ENCODE measurements at places on chromosomes 12 and 14. TPM values are rescaled to one million over a fixed set of nuclear protein-coding genes. Genes with fewer than 3 reads are reported as not detected.
A peak's percentile ranks its signal among the peaks of the same experiment; 100 is the strongest.

DNA sequence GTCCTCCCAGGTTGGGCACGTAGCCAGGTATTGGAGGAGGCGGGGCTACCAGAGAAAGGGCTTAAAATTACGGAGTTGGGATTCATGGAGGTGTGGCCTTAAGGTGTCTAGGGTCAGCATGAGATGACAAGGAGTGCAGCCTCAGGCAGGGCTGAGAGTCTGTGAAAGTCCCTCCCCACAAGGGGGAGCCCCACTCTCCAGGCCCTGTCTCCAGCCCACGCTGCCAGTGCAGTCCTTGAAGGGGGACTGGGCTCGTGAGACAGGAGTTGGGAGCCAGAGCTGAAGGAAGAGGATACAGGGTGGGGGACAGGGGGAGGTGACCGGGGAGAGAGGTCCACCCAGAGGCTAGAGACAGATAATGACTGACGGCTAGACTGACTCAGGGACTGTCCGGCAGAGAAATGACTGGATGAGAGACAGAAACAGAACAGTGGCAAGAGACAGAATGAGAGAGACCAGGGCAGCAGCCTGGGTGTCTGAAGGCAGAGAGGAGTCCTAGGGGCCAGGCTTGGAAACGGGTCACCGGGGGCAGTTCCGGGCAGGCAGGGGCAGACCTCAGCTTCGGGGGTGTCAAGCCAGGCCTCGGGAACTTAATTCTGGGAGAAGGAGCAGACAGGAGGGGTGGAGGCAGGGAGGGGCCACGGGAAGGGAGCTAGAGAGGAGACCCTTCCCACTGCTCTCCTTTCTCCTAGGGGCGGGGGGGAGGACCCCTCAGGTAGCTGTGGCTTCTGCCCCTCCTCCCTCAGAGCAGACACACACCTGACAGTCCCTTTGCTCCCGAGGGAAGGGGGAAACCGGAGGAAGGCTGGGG is 970 bp downstream of the CDH24 start:
- peaks cover 22% of the 10 kb centered on the region for H3K4me1 ChIP-seq
- H3K27me3 ChIP-seq: no peaks in the 10 kb centered on the region
- peak overlapping the region; percentile 51 for H3K4me3 ChIP-seq
- no peak overlapping the region for H3K27ac ChIP-seq
- DNase-seq: peak; percentile 68
- H3K36me3 ChIP-seq: peaks cover 26% of the 10 kb centered on the region

Gene PPP1R1A
- not detected for total RNA-seq

DNA sequence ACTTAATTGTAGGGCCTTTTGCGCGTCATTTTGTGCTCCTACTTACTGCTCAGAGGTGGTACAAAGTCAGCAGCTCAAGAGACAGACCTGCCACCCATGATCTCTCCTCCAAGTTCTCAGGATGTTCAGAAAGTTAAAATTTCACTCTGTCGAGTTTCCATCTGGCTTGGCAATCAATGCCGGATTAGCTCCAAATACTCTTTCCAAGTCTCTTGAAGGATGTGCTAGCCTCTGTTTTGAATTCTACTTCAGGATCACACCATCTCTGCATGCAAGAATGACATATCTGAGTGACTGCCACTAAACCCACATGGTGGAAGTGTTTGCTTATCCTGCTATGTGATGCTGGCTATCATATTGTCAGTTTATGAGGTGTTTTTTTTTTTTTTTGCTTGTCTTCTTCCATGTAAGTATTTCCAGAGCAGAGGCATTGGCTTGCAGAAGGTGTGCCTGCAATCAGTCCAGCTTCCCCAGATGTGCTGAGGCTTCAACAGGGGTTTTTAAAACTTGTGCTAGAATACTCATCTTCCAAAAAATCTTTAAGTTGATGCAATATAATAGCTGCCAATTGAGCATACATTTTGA is 125.6 kb downstream of the RGS6 start:
- no peaks in the 10 kb centered on the region for H3K36me3 ChIP-seq
- no peak overlapping the region for H3K27ac ChIP-seq
- H3K4me1 ChIP-seq: no peaks in the 10 kb centered on the region
- no peaks in the 10 kb centered on the region for H3K27me3 ChIP-seq
- DNase-seq: no peak

Gene GNS
- 25.0 TPM for total RNA-seq

Gene AVPR1A
- total RNA-seq: 0.15 TPM

DNA sequence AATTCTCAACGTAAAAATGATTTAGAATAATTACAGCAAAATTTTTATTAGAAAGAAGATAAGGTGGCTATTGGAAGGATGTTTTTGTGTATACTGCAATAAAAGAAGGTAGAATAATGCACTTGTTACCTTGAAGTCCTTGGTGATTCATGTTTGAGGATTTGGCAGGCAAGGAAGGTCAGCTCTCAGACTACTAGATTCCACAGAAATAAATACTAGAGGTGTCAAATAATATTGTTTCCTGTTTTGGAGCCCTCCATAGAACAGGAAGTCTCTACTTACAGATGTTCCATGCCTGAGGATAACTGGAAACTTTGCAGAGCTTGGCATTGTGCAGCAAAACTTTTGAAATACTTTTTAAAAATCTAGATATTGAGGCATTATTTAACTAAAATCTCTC is 284.3 kb upstream of the SYT1 start:
- H3K4me1 ChIP-seq: no peaks in the 10 kb centered on the region
- no peak for DNase-seq
- no peak overlapping the region for H3K4me3 ChIP-seq
- no peaks in the 10 kb centered on the region for H3K27me3 ChIP-seq
- H3K27ac ChIP-seq: no peak overlapping the region

DNA sequence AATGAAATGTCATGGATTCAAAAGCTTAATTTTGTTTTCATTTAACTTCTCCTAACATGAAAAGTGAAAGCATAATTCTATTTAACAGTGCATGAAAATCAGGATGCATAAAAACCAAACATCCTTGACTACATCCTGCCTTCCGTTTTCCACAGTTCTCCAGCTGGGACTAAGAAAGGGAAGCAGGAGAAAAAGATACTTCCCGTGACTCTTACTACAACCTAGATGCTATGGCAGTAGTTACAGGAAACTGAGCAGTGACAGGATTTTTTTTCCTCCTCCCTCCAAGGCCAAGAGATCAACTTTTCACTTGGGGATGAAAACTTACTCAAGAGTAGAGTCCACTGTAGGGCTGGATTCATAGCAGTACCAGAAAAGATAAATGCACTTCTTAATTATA is 2.6 kb downstream of the EXOC5 start:
- no peaks in the 10 kb centered on the region for H3K36me3 ChIP-seq
- H3K4me3 ChIP-seq: no peak overlapping the region
- no peak overlapping the region for H3K27ac ChIP-seq
- no peak for DNase-seq
- no peaks in the 10 kb centered on the region for H3K27me3 ChIP-seq

Gene C12orf42
- total RNA-seq: 8.3 TPM

Gene POTEG
- total RNA-seq: not detected

Gene GABARAPL1
- total RNA-seq: 170 TPM

DNA sequence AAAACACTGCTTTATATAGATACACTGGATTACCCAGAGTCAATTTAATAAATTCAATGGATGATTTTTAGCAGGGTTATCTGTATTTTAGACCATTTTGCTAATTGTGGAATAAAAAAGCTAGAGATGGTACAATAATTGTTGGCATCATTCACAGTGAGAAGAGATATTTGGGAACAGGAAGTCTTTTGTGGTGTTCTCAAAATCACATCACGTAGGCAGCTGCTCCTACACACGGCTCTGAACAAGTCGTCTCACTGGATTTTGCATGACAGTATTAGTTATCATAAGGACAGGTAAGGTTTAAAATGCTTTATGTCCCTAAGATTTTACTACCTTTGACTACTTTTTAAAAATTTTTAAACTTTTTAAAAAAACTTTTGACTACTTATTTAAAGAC is 52.0 kb downstream of the PAPLN start:
- peaks cover 19% of the 10 kb centered on the region for H3K36me3 ChIP-seq
- no peaks in the 10 kb centered on the region for H3K27me3 ChIP-seq
- no peak for DNase-seq
- H3K4me1 ChIP-seq: no peaks in the 10 kb centered on the region
- H3K27ac ChIP-seq: no peak overlapping the region

DNA sequence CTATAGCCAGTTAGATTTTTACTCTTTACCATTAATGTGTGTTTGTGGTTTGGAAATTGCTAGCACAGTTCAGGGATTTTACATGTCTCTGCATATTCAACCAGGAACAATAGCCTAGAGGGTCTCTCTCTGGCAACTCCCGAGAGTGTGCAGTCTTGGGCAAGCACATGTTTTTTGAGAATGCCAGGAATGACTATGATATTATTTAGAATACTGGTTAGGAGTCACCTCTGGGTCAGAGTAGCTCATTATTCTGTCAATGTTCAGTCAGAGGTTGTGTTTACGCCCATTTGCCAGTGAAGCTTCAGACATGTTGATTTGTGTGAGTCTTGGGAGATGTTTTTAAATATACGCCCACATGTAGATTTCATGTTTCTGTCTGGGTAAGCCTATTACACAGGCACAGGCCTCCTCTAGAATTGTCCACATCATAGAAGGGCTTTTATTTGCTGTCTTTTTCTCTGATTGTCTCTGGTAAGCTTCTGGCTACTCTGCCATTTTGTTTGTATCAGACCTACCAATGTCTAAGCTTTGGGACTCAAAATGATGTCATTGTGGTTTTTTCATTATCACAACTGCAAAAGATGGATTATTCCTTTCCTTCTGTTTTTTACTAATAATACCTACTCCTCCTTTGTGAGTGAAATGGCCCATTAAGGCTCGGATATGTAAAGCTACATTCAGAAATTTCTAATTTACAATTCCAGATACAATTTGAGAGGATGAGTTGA is 203.1 kb upstream of the PPFIA2 start:
- no peak overlapping the region for H3K4me3 ChIP-seq
- no peaks in the 10 kb centered on the region for H3K27me3 ChIP-seq
- no peaks in the 10 kb centered on the region for H3K4me1 ChIP-seq
- no peak overlapping the region for H3K27ac ChIP-seq
- H3K36me3 ChIP-seq: no peaks in the 10 kb centered on the region

Gene DUSP16
- total RNA-seq: 108 TPM

Gene P2RX2
- total RNA-seq: not detected

GRCh38 chr14:103520269-103520656 is 2.4 kb downstream of the CKB start:
- no peak overlapping the region for H3K4me3 ChIP-seq
- no peak for DNase-seq

DNA sequence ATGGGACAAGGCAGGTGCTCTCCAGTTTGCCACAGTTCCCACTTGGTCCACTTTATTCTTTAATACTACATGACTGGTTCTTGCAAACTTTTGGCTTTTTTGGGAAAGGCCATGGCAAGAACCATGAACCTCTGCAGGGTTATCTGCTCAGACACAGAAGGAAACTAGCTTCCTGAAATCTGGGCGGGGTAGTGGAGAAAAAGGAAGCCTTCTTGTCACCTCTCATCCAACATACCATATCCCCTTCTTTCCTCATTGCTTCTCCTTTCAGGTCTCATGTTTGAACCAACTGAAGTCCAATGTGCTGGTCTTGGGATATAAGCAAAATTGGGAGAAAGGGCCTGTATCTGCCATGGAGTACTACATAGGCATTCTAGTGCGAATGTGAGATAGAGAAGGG is 5.5 kb upstream of the KLHL33 start:
- no peak for DNase-seq
- no peaks in the 10 kb centered on the region for H3K27me3 ChIP-seq
- H3K4me3 ChIP-seq: peak overlapping the region; percentile 35
- H3K36me3 ChIP-seq: peaks cover 11% of the 10 kb centered on the region

- H3K27me3 ChIP-seq: no peaks in the 10 kb centered on the region
- H3K4me3 ChIP-seq: no peak overlapping the region
These were observed 23.4 kb upstream of the NR2C1 start for GRCh38 chr12:95096852-95097251.

- DNase-seq: no peak
- no peak overlapping the region for H3K27ac ChIP-seq
- H3K36me3 ChIP-seq: peaks cover 17% of the 10 kb centered on the region
- no peaks in the 10 kb centered on the region for H3K27me3 ChIP-seq
- H3K4me3 ChIP-seq: no peak overlapping the region
- H3K4me1 ChIP-seq: no peaks in the 10 kb centered on the region
These were observed 10.1 kb downstream of the ARL6IP4 start for GRCh38 chr12:122990561-122990960.

GRCh38 chr12:3871356-3871755 is 1.8 kb downstream of the PARP11 start:
- peaks cover 43% of the 10 kb centered on the region for H3K4me1 ChIP-seq
- no peaks in the 10 kb centered on the region for H3K36me3 ChIP-seq
- H3K4me3 ChIP-seq: peak overlapping the region; percentile 97
- H3K27me3 ChIP-seq: no peaks in the 10 kb centered on the region

- no peak overlapping the region for H3K4me3 ChIP-seq
- no peaks in the 10 kb centered on the region for H3K4me1 ChIP-seq
- H3K36me3 ChIP-seq: no peaks in the 10 kb centered on the region
- no peak overlapping the region for H3K27ac ChIP-seq
- H3K27me3 ChIP-seq: no peaks in the 10 kb centered on the region
- DNase-seq: no peak
These were observed 74.0 kb downstream of the PLEKHG3 start for GRCh38 chr14:64778104-64778754.

Gene TAS2R9
- total RNA-seq: not detected

GRCh38 chr12:57087010-57087690 is 1.8 kb upstream of the NAB2 start:
- no peaks in the 10 kb centered on the region for H3K27me3 ChIP-seq
- H3K36me3 ChIP-seq: peaks cover under 1% of the 10 kb centered on the region
- H3K4me3 ChIP-seq: peak overlapping the region; percentile 95
- peak overlapping the region; percentile 99 for H3K27ac ChIP-seq
- peak; percentile 88 for DNase-seq
- H3K4me1 ChIP-seq: peaks cover 51% of the 10 kb centered on the region

Gene CIROP
- not detected for total RNA-seq

DNA sequence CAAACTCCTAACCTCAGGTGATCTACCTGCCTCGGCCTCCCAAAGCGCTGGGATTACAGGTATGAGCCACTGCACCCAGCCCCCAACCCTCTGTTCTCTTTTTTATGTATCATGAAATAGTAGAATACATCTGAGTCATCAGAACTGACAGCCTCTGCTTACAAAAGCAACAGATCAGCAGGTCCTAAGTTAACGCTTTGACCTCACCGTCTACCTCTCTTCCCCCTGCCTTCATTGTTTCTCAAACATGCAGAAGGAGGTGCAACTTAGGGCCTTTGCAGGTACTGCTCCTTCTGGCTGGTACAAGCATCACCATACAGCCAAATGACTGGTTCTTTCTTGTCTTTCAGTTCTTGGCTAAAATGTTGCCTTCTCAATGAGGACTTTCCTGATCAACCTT is 249.2 kb downstream of the PAWR start:
- H3K27ac ChIP-seq: no peak overlapping the region
- no peaks in the 10 kb centered on the region for H3K27me3 ChIP-seq
- no peaks in the 10 kb centered on the region for H3K36me3 ChIP-seq
- H3K4me3 ChIP-seq: no peak overlapping the region
- H3K4me1 ChIP-seq: no peaks in the 10 kb centered on the region
- no peak for DNase-seq

DNA sequence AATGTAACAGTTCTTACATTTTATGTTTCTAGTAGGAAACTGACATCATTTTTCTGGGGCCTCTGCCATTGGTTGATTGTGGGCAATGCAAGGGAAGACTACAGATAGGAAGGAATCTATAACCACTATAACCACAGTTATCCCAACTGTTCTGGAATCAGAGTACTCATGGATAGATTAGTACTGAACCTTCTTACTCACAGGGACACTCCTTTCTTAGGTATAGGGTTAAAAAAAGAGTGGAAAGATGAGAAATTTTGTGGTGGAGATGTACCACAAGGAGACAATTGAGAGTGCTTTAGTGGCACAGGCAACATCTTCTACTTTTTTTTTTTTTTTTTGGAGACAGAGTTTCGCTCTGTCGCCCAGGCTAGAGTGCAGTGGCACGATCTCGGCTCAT is 21.0 kb downstream of the TMEM116 start:
- no peaks in the 10 kb centered on the region for H3K27me3 ChIP-seq
- H3K4me1 ChIP-seq: peaks cover 42% of the 10 kb centered on the region
- H3K4me3 ChIP-seq: no peak overlapping the region
- DNase-seq: no peak
- peaks cover 4% of the 10 kb centered on the region for H3K36me3 ChIP-seq
